ENCODE measurements at places on chromosomes 7 and 10. TPM values are rescaled to one million over a fixed set of nuclear protein-coding genes. Genes with fewer than 3 reads are reported as not detected.

DNA sequence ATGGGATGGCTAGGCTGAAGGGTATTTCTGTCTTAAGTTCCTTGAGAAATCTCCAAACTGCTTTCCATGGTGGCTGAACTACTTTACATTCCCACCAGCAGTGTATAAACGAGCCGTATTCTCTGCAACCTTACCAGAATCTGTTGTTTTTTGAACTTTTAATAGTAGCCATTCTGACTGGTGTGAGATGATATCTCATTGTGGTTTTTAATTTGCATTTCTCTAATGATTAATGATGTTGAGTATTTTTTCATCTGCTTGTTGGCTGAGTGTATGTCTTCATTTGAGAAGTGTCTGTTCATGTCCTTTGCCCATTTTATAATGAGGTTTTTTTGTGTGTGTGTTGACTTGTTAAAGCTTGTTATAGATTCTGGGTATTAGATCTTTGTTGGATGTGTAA, 226.8 kb upstream of the IGFBP3 start:
- H3K27ac ChIP-seq: no peak overlapping the region
- no peaks in the 10 kb centered on the region for H3K4me1 ChIP-seq
- DNase-seq: no peak
- H3K27me3 ChIP-seq: no peaks in the 10 kb centered on the region
- H3K4me3 ChIP-seq: no peak overlapping the region
- no peaks in the 10 kb centered on the region for H3K36me3 ChIP-seq

- H3K36me3 ChIP-seq: peaks cover 3% of the 10 kb centered on the region
- peak; percentile 91 for DNase-seq
- H3K4me3 ChIP-seq: no peak overlapping the region
These were observed 98.0 kb upstream of the ANLN start for GRCh38 chr7:36291387-36292316.

- peaks cover 21% of the 10 kb centered on the region for H3K27me3 ChIP-seq
- no peaks in the 10 kb centered on the region for H3K4me1 ChIP-seq
- H3K27ac ChIP-seq: no peak overlapping the region
These were observed 6.4 kb downstream of the SPOCK2 start for GRCh38 chr10:72081772-72082590.

DNA sequence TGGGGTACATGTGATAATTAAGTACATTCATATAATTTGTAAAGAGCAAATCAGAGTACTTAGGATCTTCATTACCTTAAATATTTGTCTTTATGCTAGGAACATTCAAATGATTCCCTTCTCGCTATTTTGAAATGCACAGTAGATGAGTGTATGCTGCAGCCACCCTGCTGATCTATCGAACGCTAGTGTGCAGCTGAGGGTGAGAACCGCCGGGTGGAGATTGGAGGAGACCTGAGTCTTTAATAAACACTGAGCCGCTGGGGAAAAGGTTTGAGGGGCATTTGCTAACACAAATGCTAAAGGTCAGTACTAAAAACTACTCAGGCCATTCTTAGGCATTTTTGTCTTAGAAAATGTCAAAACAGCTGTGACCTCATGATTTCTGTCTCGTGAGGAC, 148.0 kb downstream of the DPP6 start:
- no peaks in the 10 kb centered on the region for H3K27me3 ChIP-seq
- no peaks in the 10 kb centered on the region for H3K36me3 ChIP-seq
- DNase-seq: no peak
- H3K27ac ChIP-seq: no peak overlapping the region

ECHDC3 gene
- 3.8 TPM for polyA plus RNA-seq

- no peak overlapping the region for H3K4me3 ChIP-seq
- peaks cover 48% of the 10 kb centered on the region for H3K36me3 ChIP-seq
- DNase-seq: peak; percentile 41
- H3K27me3 ChIP-seq: no peaks in the 10 kb centered on the region
- peaks cover 7% of the 10 kb centered on the region for H3K4me1 ChIP-seq
These were observed 21.1 kb downstream of the ZNF775 start for GRCh38 chr7:150400008-150400787.

- DNase-seq: no peak
- no peaks in the 10 kb centered on the region for H3K36me3 ChIP-seq
- H3K27me3 ChIP-seq: no peaks in the 10 kb centered on the region
- H3K27ac ChIP-seq: no peak overlapping the region
- no peak overlapping the region for H3K4me3 ChIP-seq
These were observed 13.2 kb downstream of the PCLO start for GRCh38 chr7:83149466-83149865.

- DNase-seq: no peak
- no peak overlapping the region for H3K27ac ChIP-seq
- H3K27me3 ChIP-seq: no peaks in the 10 kb centered on the region
- H3K4me1 ChIP-seq: no peaks in the 10 kb centered on the region
- H3K36me3 ChIP-seq: no peaks in the 10 kb centered on the region
These were observed 97.0 kb downstream of the BICC1 start for GRCh38 chr10:58609532-58610150.

TUBAL3 gene
- 69.4 TPM for polyA plus RNA-seq

- DNase-seq: no peak
- peaks cover 2% of the 10 kb centered on the region for H3K4me1 ChIP-seq
- H3K4me3 ChIP-seq: peak overlapping the region; percentile 20
- H3K36me3 ChIP-seq: no peaks in the 10 kb centered on the region
These were observed 2.7 kb upstream of the HOXA11 start for GRCh38 chr7:27187475-27188385.

- no peaks in the 10 kb centered on the region for H3K27me3 ChIP-seq
- DNase-seq: no peak
- H3K4me3 ChIP-seq: no peak overlapping the region
- H3K36me3 ChIP-seq: no peaks in the 10 kb centered on the region
- no peak overlapping the region for H3K27ac ChIP-seq
These were observed 42.6 kb upstream of the NRP1 start for GRCh38 chr10:33376976-33377657.

DNA sequence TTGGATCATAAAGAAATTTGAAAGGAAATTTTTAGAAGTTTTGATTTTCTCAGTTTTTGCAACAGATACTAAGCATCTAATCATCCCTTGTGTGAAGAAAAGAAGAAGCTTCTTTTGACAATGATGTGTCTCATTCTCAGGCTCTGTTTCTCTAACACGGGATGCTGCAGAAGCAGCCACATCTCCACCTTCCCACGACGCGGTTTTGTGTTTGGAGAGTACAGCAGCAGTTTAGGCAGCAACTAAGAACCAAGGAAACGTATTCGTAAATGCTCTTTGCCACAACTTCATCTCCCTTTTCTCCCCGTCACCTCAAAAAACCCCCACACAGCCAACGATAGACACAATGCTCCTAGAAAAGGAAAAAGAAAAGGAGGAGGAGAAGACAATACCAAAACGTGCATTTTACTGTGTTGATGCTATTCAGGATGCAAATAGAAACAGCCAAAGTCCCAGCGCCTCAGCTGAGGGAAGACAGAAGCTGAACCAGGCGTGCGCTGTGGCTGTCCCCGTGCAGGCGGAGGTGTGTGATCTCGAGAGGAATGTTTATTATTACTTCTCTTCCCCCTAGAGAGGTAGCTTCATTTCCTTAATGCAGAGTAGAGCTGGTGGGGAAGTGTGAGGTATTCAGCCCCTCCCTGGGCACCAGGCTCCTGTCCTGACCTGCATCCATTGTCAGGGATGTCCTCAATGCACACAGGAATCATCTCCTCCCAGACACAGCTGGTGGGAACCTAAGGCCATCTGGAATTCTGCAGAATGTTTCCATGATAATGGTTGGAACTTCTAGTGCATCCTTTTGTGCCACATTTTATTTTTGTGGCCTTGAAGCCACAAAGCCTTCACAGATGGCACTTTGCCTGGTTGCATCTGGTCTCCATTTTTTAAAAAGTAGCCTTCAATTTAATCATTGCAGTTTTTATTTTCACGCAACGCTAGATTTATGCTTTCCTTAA, 174.6 kb upstream of the KLF6 start:
- H3K36me3 ChIP-seq: no peaks in the 10 kb centered on the region
- H3K27me3 ChIP-seq: no peaks in the 10 kb centered on the region
- no peak for DNase-seq
- H3K4me3 ChIP-seq: no peak overlapping the region
- no peak overlapping the region for H3K27ac ChIP-seq

GRCh38 chr7:110573862-110574528, 516.9 kb upstream of the LRRN3 start:
- H3K27me3 ChIP-seq: no peaks in the 10 kb centered on the region
- no peaks in the 10 kb centered on the region for H3K4me1 ChIP-seq
- H3K36me3 ChIP-seq: no peaks in the 10 kb centered on the region
- H3K27ac ChIP-seq: no peak overlapping the region
- no peak overlapping the region for H3K4me3 ChIP-seq

IPMK gene
- 19.0 TPM for polyA plus RNA-seq

- H3K27ac ChIP-seq: no peak overlapping the region
- no peak overlapping the region for H3K4me3 ChIP-seq
- no peaks in the 10 kb centered on the region for H3K27me3 ChIP-seq
- DNase-seq: no peak
- no peaks in the 10 kb centered on the region for H3K4me1 ChIP-seq
These were observed 80.6 kb downstream of the RGS10 start for GRCh38 chr10:119461923-119462322.

ANKRD30A gene
- polyA plus RNA-seq: 0.19 TPM

DNA sequence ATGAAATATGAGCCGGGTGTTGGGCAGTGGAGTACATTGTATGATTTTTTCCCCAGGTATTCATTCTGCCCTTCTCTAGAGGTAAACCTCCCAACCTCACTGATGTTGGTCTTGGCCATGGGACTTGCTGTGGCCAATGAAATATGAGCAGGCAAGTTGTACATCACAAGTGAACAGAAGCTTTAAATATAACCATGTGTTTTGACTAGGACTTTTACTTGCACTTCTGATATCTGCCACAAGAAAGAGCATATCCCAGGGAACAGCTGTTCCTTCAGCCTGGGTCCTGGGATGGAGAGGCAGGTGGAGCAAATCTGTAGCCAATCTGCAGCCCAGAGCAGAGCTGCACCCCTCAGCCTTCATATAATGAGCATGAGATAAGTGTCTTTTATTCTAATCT, 109.8 kb upstream of the PALS2 start:
- no peak overlapping the region for H3K4me3 ChIP-seq
- peaks cover 3% of the 10 kb centered on the region for H3K27me3 ChIP-seq
- no peaks in the 10 kb centered on the region for H3K4me1 ChIP-seq
- no peaks in the 10 kb centered on the region for H3K36me3 ChIP-seq
- no peak overlapping the region for H3K27ac ChIP-seq

NME8 gene
- not detected for polyA plus RNA-seq

DNA sequence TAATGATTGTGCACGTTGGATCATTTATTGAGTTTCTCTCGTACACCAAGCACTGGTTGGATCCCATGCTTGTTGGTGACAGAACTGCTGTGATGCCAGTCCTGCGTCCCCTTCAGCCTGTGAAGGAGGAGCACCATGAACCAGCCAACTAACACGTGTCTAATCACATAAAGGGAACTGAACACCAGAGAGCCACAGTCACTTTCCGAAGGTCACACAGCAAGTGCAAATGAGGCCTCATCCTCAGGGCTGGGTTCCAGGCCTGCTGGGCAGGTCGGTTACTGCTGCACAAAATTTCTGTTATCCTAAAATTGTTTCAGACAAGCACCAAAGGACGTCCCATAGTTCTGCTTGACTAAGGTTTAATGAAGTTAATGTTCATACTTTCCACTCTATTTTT, 332.0 kb upstream of the ZNF32 start:
- no peaks in the 10 kb centered on the region for H3K27me3 ChIP-seq
- H3K4me3 ChIP-seq: no peak overlapping the region
- H3K36me3 ChIP-seq: no peaks in the 10 kb centered on the region
- H3K27ac ChIP-seq: no peak overlapping the region

DNA sequence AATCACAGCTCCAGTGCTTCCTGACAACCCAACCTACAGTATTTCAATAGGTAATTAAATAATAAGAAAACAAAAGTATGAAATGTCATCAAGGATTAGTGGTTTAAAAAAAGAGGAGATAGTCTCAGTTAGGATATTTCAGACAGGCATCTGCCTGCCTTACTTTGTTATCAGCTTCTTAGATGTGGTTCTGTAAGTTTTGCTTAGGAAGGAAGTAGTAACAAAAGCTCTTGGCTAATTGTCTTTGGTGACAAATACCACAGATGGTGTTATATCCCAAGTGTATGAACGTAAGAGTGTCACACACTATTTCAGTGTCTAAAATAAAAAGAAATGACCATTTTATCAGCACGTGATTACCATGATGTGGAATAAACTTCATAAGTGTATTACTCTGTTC, 9.8 kb upstream of the ACTA2 start:
- no peaks in the 10 kb centered on the region for H3K36me3 ChIP-seq
- no peak overlapping the region for H3K4me3 ChIP-seq
- H3K4me1 ChIP-seq: no peaks in the 10 kb centered on the region
- no peak overlapping the region for H3K27ac ChIP-seq

OR13A1 gene
- polyA plus RNA-seq: not detected

GRCh38 chr10:89609833-89610346, 35.2 kb downstream of the PANK1 start:
- DNase-seq: peak; percentile 57
- peaks cover 2% of the 10 kb centered on the region for H3K4me1 ChIP-seq
- no peaks in the 10 kb centered on the region for H3K27me3 ChIP-seq
- no peak overlapping the region for H3K27ac ChIP-seq

- H3K36me3 ChIP-seq: no peaks in the 10 kb centered on the region
- no peak overlapping the region for H3K27ac ChIP-seq
- DNase-seq: no peak
- no peaks in the 10 kb centered on the region for H3K4me1 ChIP-seq
These were observed 140.1 kb downstream of the KMT2E start for GRCh38 chr7:105154084-105154483.

- DNase-seq: peak; percentile 89
- H3K36me3 ChIP-seq: no peaks in the 10 kb centered on the region
These were observed 266.6 kb downstream of the DGKB start for GRCh38 chr7:14635955-14636354.
